ENCODE measurements at places on chromosomes 7 and 10.

- DNase-seq, result no peak
Measured at GRCh38 chr7:43372676-43373355, 210.1 kb upstream of the STK17A start.

- DNase-seq, result no peak
Measured at GRCh38 chr7:117186218-117187010, 136.4 kb downstream of the WNT2 start.

DNA sequence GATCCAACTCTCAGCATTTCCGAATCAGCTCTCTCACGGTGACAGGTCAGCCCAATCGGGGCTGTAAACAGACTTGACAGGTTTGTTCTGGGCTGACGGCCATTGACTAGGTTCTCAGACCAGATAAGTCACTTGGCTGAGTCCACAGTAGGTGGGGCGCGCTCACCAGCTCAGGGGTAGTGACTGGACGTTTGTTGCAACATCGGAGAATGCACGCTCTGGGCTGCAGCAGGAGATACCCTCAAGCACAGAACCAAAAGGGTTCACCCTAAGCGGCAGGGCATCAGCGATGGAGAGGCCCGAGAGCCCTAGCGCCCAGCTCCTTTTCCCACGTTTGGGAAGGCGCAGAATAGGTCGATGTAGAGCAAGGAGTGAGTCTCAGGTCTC lies 1.8 kb downstream of the KLLN start:
- no peak for DNase-seq

- DNase-seq, result no peak
Measured at GRCh38 chr7:67462781-67463191, 466.2 kb downstream of the TYW1 start.

DNA sequence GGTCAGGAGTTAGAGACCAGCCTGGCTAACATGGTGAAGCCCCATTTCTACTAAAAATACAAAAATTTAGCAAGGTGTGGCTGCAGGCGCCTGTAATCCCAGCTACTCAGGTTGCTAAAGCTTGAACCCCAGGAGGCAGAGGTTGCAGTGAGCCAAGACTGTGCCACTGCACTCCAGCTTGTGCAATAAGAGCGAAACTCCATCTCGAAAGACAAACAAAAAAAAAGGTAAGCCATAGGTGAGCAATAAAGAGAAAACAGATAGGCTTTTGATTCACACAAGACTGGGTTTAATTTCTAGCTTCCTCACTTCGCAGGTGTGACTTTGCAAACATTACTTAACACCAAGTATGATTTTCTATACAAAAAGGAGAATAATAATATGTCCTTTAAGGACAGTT lies 72.3 kb upstream of the ACBD5 start:
- no peak for DNase-seq

All from CD4-positive, alpha-beta T cell treated with Interleukin-4 for 4 hours (primary cell).